Stimulated activated CD8-positive, alpha-beta memory T cell treated with anti-CD3 and anti-CD28 coated beads, Interleukin-15, amount 100 ng/mL, for 1 hour (primary cell): ENCODE measurements at places on chromosomes 6 and 20.
A peak's percentile ranks its signal among the peaks of the same experiment; 100 is the strongest.

DNA sequence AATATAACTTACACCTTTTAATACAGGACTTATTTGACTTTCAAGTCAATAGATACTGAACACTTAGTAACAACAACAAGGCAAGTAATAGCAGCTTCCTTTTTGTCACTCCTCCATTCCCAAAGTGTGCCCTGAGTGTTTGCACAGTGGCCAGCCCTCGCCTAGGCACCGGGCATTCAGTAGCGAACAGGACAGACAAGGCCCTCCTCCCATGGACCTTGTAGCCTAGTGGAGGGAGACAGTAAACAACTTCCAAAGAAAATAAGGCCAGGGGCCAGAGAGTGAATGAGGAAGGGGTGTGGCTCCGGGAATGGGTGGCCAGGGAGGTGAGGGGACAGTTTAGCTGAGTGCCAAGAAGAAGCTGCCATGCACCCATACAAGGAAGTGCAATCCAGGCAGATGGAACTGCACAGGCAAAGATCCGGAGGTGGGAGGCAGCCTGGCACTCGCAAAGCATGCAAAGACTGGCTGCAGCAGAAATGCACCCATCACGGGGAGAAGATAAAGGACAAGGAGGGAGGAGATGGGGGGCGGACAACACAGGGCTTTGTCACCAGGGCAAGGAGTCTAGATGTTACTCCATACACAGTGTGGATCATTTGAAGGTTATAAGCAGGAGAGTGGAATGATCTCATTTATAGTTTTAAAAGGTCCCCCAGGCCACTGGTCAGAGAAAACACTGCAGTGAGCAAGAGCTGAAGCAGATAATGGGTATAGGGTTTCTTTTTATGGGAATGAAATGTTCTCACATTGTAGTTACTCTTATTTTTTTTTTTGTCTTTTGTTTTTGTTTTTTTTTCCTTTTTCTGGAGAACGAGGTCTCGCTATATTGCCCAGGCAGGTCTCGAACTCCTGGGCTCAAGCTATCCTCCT lies 32.2 kb downstream of the ATP9A start:
- no peak for DNase-seq

- no peak for DNase-seq
These were observed 3.2 kb downstream of the GRIK2 start for GRCh38 chr6:101396548-101397173.

- no peak for DNase-seq
These were observed 16.9 kb downstream of the SRC start for GRCh38 chr20:37362821-37363220.

DNA sequence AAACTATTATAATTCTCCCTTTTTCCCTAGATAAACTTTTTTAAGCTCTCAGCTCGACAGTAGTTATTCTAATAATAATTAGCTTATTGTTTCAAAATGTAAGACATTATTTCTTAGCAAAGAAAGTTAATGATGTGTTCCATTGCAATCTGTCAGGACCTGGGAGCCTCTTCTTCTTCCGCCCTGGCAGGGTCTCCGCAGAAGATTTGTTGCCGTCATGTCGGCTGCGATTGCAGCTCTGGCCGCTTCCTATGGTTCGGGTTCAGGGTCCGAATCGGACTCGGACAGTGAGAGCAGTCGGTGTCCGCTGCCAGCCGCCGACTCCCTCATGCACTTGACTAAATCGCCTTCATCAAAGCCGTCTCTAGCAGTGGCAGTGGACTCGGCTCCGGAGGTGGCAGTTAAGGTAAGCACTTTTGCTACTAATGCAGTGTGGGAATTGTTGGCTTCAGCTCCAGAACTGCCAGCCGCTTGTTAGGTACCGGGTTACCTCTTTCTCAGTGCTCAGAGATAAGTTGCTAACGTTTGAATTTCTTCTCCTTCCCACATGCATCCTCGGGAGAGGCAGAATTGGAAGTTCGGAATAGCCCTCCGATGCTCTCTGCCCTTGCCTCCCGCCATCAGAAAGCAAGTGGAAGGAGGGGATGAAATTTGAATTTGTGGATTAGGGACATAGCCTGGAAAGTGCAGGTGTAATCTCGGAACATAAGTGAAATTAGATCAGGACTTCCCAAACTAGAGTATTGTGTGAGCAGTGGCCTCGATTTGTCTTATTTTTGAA lies at the start of gene CDC40:
Gene CDC40, plus strand, starts transcription at position 200 of the 781 bp plus-strand sequence. Its CDS starts 18 bp downstream, at position 218.
- DNase-seq, result peak; percentile 21

GRCh38 chr6:160742090-160742489 lies 40.0 kb downstream of the PLG start:
- DNase-seq, result no peak

GRCh38 chr20:25553819-25554296 lies 31.5 kb downstream of the NINL start:
- DNase-seq, result no peak

GRCh38 chr6:39599973-39600372 lies 125.2 kb downstream of the KIF6 start:
- no peak for DNase-seq

GRCh38 chr6:43809417-43810305 lies 39.6 kb downstream of the VEGFA start:
- no peak for DNase-seq

DNA sequence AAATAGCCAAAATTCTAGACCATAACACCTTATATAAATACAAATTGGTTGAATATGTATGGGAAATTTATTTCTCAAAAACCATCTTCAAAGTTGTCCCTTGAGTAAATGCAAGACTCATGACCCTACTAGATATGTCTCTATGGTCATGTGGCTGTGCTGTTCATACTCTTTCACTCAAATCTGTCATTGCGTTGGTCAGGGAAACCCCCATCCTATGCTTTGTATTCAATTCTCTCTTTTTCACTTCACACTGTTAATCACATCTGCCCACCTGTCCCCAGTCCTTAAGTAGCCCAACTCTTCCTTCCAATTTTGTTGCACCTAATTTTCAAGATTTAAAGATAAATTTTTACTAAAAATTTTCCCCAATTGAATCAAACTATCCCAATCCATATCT lies 51.0 kb downstream of the RPS12 start:
- no peak for DNase-seq

- no peak for DNase-seq
These were observed 23.2 kb downstream of the CGA start for GRCh38 chr6:87071683-87072082.
